ENCODE measurements at places on chromosomes 12 and 14. TPM values are rescaled to one million over a fixed set of nuclear protein-coding genes. Genes with fewer than 3 reads are reported as not detected.

CSRP2 gene
- total RNA-seq, result 64.3 TPM

SIX1 gene
- total RNA-seq, result under 0.01 TPM

PZP gene
- not detected for total RNA-seq

DNA sequence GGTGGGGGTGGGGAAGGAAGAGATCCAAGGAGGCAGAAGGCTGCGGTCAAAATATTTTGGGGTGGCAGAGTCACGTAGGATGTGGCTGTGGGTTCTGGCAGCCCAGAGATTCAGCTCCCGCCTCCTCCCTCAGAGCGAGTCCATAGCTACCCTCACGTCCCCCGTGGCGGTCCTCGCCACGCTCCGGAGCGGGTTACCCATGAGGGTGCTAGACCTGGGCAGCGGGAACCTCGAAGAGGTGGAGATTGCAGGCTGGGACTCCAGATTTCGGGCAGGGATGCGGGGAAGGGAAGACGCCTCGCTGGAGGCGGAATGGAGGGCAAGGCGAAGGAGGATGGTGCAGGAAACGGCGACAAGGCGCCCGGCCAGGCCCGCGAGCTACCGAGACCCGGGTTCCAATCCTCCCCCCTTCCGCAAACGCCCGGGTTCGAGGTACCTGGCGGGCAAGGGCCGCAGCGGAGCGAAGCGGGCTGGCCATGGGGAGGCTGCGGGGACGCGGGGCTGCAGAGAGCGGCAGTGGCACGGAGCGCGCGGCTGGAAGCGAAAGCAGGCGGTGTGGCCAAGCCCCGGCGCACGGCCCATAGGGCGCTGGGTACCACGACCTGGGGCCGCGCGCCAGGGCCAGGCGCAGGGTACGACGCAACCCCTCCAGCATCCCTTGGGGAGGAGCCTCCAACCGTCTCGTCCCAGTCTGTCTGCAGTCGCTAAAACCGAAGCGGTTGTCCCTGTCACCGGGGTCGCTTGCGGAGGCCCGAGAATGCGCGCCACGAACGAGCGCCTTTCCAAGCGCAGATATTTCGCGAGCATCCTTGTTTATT is 46.2 kb downstream of the BCAT1 start:
- peak; percentile 41 for DNase-seq

- DNase-seq, result peak; percentile 64
Observed at GRCh38 chr12:93894391-93895088, 217.4 kb downstream of the CRADD start.

Data from fibroblast of villous mesenchyme (primary cell).